ENCODE measurements at places on chromosomes 16 and 17. TPM values are rescaled to one million over a fixed set of nuclear protein-coding genes. Genes with fewer than 3 reads are reported as not detected.

DNA sequence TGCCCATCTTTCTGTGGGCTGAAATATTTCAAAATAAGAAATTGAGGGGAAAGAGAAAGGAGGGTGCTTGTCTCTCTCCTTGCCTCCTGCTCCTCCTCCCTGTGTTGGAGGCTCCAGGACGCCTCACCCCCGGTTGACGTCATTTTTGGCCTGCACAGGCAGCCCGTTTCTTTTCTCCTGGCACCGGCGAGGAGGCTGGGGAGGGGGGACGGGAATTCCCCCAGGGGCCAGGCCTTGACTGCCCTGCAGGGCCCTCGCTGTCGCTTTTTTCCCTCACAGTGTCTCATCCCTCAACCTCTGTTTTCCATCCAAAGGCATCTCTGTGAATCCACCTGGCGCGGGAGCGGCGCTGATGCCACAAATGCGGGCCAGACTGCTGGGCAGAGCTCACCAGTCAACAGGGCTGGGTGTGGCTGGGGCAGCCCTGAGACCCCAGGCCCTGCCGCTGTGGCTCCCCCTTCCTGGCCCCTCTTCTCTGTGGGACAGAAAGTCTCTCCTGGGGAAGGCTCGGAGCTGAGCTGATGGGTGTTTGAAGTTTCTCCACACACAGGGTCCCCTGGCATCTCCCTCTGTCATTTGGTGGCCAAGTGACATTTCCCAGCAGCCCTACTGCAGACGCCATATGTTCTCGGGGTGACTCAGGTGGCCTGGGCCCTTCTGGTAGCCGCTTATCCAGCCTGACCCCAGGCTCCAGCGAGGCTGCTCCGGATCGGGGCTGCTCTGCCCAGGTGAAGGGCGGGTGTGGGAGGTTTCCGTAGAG, 16.0 kb downstream of the CENPX start:
- peak; percentile 43 for DNase-seq
- no peaks in the 10 kb centered on the region for H3K27me3 ChIP-seq
- no peaks in the 10 kb centered on the region for H3K36me3 ChIP-seq
- peaks cover 22% of the 10 kb centered on the region for H3K4me1 ChIP-seq

The KDM6B gene
- 12.6 TPM for total RNA-seq

GRCh38 chr16:75556431-75556950, 439 bp upstream of the TMEM231 start:
- H3K4me1 ChIP-seq, result peaks cover 26% of the 10 kb centered on the region
- no peak for DNase-seq
- no peaks in the 10 kb centered on the region for H3K36me3 ChIP-seq
- peaks cover 11% of the 10 kb centered on the region for H3K27me3 ChIP-seq
- H3K27ac ChIP-seq, result peak overlapping the region; percentile 98
- peak overlapping the region; percentile 99 for H3K4me3 ChIP-seq

DNA sequence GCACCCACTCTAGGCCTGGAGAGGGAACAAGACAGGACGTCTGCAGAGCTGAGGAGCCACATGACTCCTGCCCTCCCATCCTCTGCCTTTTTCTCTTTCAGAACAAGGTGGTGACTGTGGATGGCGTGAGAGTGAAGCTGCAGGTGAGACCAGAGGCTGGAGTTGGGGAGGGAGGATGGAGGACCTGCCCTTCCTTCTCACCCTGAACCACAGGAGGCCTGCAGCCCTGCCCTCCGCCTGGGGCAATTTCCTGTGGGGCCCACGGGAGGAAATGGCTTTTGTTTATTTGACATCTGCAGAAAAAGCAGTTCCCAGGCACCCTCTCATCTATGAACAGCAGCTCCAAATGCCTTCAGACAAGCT, 5.1 kb downstream of the RAB37 start:
- H3K36me3 ChIP-seq, result no peaks in the 10 kb centered on the region
- H3K4me1 ChIP-seq, result peaks cover 38% of the 10 kb centered on the region
- no peak overlapping the region for H3K27ac ChIP-seq

The PRSS33 gene
- total RNA-seq, result not detected

- no peaks in the 10 kb centered on the region for H3K27me3 ChIP-seq
- no peaks in the 10 kb centered on the region for H3K36me3 ChIP-seq
- H3K27ac ChIP-seq, result peak overlapping the region; percentile 76
- peak overlapping the region; percentile 68 for H3K4me3 ChIP-seq
Measured at GRCh38 chr17:58969156-58969555, 137.5 kb downstream of the TRIM37 start.

GRCh38 chr17:56937687-56938086, 23.2 kb downstream of the COIL start:
- H3K4me1 ChIP-seq, result peaks cover 32% of the 10 kb centered on the region
- no peaks in the 10 kb centered on the region for H3K27me3 ChIP-seq
- peak; percentile 53 for DNase-seq
- H3K27ac ChIP-seq, result peak overlapping the region; percentile 25
